Activated T-cell treated with anti-CD3 and anti-CD28 coated beads, Interleukin-2, amount 50 U/mL, for 1 hour (primary cell): ENCODE measurements at places on chromosomes 2 and 18.
A peak's percentile ranks its signal among the peaks of the same experiment; 100 is the strongest.

DNA sequence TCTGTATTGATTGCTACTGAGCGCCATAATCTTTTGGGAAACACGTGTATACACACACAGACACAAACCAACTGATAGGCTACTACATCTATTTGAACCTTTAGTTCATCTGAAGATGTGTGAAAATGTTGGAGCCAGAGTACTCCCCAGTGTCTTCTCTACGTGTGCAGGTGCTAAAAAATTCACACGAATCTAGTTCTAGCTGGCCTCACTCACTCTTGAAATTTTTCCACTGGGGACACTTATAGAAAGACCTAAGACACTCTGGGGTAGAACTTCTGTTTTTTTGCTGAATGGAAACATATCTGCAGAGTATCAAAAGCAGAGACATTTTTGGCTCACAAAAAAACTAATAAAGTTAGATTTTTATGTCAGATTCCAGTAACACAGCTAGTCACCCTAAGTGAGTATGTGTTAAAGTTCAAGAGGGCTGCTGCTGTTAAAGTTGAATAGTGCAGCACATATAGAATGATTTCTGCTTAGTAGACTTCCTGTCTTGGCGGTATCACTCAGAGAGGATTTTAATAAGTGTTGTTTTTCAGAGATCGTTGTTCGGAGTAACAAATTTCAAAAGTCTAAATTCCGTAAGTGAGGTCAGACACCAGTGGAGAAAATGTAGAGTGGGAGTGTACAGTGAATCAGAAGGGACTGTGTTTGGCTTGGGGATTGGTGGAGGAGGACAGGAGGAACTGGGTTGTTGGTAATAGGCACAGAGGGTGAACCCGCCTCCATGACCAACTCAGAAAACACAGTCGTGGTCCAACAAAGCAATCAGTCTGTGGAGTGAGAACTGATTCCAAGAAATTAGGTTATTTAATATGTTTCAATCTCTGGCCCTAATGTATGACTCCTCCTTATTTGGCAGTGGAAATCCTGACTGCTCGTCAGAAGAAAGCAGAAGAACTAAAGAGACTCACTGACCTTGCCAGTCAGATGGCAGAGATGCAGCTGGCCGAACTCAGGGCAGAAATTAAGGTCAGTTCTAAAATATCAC lies 43.1 kb downstream of the KCTD18 start:
- DNase-seq, result peak; percentile 32

DNA sequence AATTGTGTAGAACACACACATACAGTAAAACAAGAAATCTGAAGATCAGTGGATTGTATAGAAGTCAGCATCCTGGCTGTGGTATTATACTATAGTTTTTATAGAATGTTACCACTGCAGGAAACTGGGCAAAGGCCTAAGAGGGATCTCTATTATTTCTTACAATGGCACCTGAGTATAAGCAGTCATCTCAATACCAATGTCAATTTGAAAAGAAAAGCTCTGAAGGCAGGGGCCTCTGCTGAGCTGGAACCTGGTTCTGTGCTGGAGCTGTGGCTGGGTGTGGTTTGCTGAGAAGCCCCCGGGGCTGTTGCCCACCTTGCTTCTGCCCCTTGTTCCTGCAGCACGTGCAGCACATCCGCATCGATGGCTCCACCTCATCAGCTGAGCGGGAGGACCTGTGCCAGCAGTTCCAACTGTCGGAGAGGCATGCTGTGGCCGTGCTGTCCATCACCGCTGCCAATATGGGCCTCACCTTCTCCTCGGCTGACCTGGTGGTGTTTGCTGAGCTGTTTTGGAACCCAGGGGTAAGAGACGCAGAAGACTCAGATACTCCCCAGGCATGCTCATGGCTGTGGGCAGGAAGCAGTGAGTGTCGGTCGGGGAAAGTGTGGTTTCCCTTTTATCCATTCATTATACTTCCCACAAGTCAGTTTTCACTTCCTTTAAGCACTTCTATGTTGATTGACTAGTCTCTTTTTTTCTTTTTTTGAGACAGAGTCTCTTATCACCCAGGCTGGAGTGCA lies 23.5 kb upstream of the RPL37A start:
- no peak for DNase-seq

- DNase-seq, result no peak
Measured at GRCh38 chr2:169776252-169776761, 22.4 kb upstream of the SSB start.

GRCh38 chr2:199663157-199663556 lies 187.8 kb downstream of the FTCDNL1 start:
- no peak for DNase-seq

DNA sequence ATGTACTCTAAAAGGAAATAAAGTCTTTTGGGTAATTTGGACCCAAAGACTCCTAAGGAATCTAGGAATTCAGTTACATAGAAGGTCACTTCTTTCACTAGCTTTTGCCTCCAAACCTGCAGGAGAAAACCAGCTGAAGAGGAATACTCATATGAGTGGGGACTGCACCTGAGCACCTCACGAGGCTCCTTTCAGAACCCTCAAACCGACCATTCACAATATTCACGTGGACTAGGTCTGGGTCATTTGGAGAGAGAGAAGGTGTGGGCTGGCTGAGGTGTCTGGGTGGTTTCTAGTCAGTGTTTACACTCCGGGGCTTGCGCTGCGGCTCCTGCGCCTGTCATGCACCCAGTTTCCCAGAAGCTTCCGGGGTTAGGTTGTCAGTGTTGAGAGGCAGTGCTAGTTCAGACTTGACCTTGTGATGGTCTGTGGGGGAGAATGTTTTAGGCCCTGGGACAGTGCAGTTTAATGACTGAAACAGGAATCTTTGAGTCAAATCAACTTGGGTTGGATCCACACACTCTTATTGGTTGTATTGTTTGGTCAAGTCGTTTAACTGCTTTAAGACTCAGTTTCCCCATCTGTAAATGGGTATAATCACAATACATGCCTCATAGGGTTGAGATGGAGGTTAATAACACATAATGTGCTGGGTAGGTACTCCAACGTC lies 78.4 kb downstream of the LIMS1 start:
- DNase-seq, result peak; percentile 52

GRCh38 chr18:79200546-79201268 lies 131.5 kb downstream of the ATP9B start:
- no peak for DNase-seq

DNA sequence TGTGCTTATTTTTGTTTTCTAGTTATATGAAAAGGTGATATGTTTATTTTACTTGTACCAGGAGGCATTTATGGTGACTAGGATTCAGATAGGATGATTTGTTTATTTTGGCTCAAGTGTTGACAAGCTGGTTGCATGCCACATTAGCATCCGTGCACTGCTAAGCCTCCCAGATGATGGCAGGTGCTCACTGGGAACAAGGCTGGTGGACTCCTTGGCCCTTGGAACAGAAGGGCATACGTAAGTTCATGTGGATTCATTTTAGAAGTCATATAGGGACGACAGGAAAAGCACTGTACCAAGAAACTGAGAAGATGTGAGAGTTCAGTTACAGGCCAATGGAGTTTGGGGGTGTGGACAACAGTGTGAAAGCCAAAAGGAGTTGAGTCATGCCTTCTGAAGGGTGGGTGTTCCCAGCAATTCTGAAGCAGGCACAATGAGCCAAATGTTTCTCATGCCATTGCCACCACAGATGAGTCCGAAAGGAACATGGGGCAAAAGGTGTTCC lies 166.2 kb downstream of the PHLPP1 start:
- DNase-seq, result no peak

DNA sequence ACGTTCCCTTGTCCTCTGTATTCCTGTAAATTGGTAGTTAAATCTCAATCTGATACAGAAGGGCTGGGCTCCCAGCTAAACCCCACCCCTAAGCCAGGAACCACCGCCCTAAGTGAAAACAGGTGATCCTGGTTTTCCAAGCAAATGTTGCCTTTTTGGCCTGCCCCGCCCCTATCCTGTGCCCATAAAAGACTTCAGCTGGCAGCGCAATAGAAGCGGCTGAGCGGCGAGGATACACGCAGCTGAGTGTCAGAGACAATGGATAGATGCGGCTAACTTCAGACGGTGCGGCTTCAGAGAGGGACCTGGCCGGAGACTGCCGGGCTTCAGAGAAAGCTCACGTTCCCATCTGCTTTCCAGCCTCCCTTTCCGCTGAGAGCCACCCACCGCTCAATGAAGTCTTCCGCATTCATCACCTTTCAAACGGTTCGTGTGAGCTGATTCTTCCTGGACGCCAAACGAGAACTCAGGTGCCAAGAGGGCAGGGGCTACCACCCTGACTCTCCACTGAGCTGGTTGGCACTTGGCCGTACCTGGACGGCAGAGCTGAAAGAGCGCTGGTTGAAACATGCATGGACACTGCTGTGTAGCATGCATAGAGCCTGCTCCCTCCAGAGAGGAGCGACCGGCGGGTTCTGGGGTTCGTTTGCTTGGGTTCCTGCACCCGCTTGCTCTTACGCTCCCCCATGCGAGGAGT lies 49.5 kb upstream of the POLE4 start:
- no peak for DNase-seq

GRCh38 chr2:14123436-14124103 lies 508.9 kb upstream of the LRATD1 start:
- no peak for DNase-seq

DNA sequence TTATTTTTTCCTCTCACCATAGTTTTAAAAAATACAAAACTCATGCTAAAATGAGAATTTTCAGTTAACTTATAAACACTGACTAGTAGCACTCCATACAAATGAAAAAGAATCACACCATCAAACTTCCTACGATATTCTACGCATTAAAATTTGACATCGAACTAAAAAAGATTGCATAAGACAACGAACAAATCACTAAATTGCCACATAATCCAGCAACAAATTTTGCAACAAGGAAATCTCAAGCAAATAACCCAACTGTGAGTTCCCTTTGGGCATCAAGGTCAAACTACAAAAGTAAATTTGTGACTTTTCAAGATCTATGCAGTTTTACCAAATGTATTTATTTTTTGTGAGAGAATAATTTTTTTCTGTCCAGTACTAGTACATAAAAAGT lies 1.5 kb downstream of the MAP3K2 start:
- no peak for DNase-seq

DNA sequence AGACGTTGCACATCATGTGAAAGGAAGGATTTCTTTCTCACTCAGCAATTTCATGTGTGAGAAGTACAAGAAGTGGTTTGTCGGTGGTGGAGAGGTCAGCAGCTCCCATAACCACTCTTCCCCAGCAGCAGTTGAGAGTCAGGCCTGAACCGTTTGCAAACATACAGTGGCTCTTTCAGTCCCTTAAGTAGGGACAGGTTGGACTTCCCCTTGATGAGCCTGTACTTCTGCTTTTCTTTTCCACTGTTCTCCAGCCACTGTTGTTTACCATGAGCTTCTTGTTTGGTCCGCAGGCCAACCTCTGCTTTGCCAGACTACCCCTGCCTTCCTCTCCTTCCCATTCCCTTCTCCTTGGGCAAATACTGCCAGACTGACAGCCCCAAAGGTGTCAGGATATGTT lies 391.3 kb upstream of the CELF4 start:
- no peak for DNase-seq

DNA sequence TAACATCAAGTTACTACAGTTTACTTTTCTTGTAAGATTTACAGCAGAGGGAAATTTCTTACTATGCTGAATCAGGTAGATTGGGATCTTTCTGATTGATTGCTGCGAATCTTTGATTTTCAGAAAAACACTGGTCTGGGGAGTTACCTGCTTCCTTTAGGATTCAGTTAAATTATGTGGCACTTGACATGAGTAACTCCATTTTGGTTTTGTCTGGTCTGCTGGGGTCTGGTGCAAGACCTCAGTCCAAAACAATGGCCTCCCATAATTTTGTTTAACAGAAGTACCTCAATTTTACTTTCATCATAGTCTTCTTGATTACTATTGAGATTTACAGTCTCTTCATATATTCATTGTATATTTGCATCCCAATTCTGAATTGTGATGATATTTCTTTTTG lies 775.5 kb downstream of the TRIB2 start:
- no peak for DNase-seq

DNA sequence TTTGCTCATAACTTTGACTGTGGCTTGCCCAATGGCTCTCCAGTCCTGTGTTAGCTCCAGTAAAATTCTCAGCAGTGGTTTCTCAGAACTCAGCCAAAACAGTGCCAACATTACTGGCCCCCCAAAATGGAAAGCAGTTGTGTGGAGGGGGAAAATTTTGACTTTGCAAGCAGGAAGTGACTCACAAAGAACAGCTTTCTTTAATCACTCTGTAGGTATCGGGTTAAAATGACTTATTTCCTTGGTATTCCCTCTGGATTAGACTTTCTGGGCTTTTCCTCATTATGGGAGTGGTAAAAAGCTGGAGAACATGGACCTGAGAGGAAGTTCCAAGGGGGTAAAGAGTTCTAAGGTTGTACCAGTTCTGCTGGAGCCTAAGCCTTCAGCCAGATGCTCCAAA lies 175.7 kb upstream of the RND3 start:
- DNase-seq, result no peak

DNA sequence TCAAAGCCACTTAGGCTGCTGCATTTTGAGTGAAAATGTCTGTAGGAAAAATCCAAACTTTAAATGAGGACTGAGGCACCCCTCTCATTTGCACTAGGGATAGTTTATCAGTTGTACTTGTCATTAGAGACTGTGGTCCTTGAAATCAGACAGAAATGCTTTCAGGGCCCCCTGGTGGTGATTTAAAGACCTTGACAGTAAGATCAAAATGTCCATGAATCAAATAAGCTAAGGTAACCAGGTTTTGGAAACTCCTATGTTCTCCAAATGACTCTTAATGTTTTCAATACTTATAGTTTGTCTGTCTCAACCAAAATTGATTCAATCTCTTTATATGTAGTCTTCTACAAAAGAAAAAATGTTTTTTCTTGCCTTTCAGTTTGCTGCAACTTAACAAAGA lies 28.8 kb upstream of the DDX18 start:
- DNase-seq, result no peak

DNA sequence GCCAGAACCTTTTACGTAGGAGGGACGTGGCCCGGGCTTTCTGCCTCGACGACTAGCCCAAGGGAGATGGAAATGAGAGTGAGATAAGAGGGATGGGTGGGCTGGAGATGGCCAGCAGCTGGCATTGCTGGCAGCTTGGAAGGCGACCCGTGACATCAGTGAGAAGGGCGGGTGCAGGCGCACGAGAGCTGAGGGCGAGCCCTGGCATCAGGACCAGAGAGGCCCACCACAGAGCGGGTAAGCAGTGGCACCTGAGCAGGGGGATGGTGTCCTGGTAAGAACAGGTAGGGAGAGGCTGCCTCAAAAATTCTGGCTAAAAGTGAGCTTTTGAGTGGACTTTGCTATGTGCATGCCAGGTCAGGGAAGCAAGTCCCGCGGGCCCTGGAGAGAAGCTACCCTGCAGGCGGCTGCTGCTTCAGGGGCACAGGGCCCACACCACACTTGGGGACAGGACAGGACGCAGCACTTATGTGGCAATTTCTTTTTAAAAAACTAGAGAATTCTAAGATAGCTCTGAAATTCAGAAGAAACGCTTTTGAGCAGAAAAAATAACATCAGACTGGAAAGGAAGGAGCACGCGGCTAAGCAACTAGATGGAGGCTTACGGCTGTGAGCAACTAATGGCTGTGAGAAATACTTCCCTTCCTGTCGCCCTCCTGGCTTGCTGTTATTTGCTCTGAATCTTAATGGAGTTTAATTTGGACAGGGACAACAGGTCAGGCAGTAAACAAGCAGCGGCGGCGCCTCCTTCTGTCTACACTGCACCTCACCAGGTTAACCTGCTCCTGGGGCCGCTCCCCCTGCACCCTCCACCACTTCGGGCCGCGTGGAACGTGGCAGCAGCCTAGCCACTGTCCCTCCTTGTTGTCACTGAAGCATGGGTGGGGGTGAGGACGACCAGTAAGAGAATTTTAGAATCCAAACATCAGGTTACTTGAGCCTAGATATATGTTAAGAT lies 20.5 kb downstream of the THAP4 start:
- no peak for DNase-seq
